Spleen (tissue), 13 donors: ENCODE measurements at places on chromosomes 4 and X. TPM values are rescaled to one million over a fixed set of nuclear protein-coding genes. Genes with fewer than 3 reads are reported as not detected.

DNA sequence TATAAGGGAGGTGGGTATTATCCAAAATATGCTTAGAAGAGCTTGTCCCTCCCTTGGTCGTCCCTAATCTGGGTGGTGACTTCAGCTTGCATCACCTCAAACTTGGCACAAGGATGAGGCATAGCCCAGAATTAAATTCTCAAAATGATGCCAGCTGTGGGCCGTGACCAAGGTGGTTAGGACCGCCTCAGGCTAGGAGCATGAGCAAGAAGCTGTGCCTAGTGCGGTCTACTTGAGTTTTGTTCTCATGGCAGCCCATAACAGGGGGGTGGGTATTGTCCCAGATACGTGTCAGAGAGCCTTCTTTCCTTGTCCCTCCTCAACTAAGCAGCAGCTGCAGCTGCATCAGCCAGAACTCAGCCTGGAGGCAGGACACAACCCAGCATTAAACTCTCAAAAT, 2620.0 kb downstream of the PCDH7 start:
- no peak overlapping the region for H3K4me3 ChIP-seq
- H3K27ac ChIP-seq, result no peak overlapping the region
- no peaks in the 10 kb centered on the region for H3K4me1 ChIP-seq
- H3K27me3 ChIP-seq, result no peaks in the 10 kb centered on the region

- no peak for DNase-seq
- H3K36me3 ChIP-seq, result no peaks in the 10 kb centered on the region
- H3K4me3 ChIP-seq, result no peak overlapping the region
- no peak overlapping the region for H3K27ac ChIP-seq
- no peaks in the 10 kb centered on the region for H3K4me1 ChIP-seq
Measured at GRCh38 chrX:9897761-9898161, 69.4 kb upstream of the CLDN34 start.

HSFX4 gene
- total RNA-seq, result not detected

DNA sequence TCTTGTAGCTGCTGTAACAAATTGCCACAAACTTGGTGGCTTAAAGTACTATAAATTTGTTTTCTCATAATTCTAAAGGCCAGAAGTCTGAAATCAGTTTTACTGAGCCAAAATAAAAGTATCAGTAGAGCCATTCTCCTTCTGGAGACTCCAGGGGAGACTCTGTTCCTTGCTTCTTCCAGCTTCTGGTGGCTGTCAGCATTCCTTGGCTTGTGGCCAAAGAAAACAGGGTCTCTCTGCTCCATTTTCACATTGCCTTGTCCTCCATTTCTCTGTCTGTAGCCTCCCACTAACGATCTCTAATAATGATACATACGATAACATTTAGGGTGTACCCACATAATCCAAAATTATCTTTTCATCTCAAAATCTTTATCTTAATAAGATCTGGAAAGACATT, 200.4 kb downstream of the MAB21L2 start:
- no peaks in the 10 kb centered on the region for H3K36me3 ChIP-seq
- no peaks in the 10 kb centered on the region for H3K27me3 ChIP-seq
- H3K27ac ChIP-seq, result no peak overlapping the region
- no peaks in the 10 kb centered on the region for H3K4me1 ChIP-seq
- no peak for DNase-seq

- H3K4me3 ChIP-seq, result no peak overlapping the region
- peaks cover 86% of the 10 kb centered on the region for H3K4me1 ChIP-seq
- H3K36me3 ChIP-seq, result no peaks in the 10 kb centered on the region
- H3K27ac ChIP-seq, result peak overlapping the region; percentile 91
- H3K27me3 ChIP-seq, result no peaks in the 10 kb centered on the region
Measured at GRCh38 chrX:119687661-119688413, 5.1 kb downstream of the SEPTIN6 start.

DNA sequence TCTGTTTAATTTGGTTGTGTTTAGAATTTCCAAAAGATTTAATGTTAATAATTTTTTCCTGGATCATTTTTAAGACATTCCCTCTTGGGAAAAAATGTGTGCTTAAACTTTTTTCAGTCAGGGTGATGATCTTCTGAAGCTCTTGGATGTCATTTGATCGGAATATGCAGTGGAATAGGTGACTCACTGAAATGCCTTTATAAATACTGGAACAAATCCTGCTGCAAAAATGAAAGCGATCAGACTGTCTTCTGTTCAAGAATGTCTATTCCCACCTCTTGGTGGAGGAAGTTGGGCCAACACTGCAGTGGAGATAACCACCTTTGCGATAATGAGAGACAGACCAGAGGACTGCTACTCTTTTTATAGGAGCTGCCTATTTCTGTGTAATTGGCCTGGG, 46.7 kb downstream of the LARP1B start:
- no peak for DNase-seq
- H3K4me1 ChIP-seq, result no peaks in the 10 kb centered on the region
- H3K27ac ChIP-seq, result no peak overlapping the region

RBM47 gene
- total RNA-seq, result 164 TPM

DNA sequence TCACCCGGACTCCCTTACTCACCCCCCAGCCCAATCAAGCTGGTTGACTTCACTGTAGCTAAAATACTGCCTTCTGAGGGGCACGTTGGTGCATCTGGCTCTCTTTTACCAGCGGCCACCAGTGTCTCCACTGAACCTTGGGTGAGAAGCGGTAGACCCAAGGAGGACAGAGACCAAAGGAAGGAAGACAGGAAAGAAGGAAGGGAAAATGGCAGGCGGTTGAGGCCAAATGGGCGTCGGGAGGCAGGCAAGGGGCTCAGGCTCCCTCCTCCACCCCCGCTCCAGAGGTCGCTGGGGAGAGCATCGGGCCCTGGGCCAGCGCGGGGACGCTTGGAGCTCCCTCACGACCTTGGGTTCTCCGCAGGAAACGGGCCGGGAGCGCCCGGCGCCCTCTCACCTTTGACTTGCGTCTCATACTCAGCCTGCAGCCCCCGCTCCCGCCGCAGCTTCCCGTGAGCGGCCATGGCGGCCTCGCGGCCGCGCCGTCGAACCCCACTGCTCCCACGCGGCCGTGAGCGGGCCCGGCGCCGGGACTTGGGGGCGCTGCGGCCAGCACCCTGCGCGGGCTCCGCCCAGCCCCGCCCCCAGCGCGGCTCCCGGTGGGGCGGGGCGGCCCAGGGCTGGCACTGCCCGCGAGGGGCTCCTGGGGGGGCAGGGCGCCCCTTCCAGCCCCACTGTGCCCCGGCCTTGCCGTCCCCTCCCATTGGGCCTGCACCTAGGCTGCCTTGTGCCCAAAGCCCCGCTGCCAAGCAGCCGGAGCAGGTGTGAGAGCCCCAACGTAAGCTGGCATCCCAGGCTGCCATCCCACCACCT, at the start of gene ARHGAP4:
TSS of gene ARHGAP4 (minus strand) at position 526 of the 813 bp plus-strand sequence. CDS start at position 464, 62 bp downstream.
- DNase-seq, result peak; percentile 92
- H3K27ac ChIP-seq, result peak within 1 kb of the TSS; percentile 99
- H3K4me3 ChIP-seq, result peak within 1 kb of the TSS; percentile 56
- H3K4me1 ChIP-seq, result peaks cover 91% of the 10 kb centered on the region
- H3K27me3 ChIP-seq, result no peaks in the 10 kb centered on the region
- peaks cover 3% of the 10 kb centered on the region for H3K36me3 ChIP-seq

ADH1C gene
- total RNA-seq, result not detected

ASB5 gene
- not detected for total RNA-seq

GRCh38 chr4:26958925-26959653, 98.4 kb downstream of the STIM2 start:
- no peak overlapping the region for H3K4me3 ChIP-seq
- H3K27ac ChIP-seq, result no peak overlapping the region
- peaks cover 4% of the 10 kb centered on the region for H3K36me3 ChIP-seq
- no peak for DNase-seq
- H3K27me3 ChIP-seq, result no peaks in the 10 kb centered on the region

- peak overlapping the region; percentile 84 for H3K27ac ChIP-seq
- peaks cover 21% of the 10 kb centered on the region for H3K36me3 ChIP-seq
Measured at GRCh38 chrX:130402208-130402684, 459 bp downstream of the RBMX2 start.

CYP2U1 gene
- total RNA-seq, result 10.4 TPM

GRIA3 gene
- 0.32 TPM for total RNA-seq

- H3K4me3 ChIP-seq, result peak overlapping the region; percentile 56
- peak overlapping the region; percentile 90 for H3K27ac ChIP-seq
- H3K36me3 ChIP-seq, result no peaks in the 10 kb centered on the region
- peaks cover 22% of the 10 kb centered on the region for H3K27me3 ChIP-seq
- H3K4me1 ChIP-seq, result peaks cover 43% of the 10 kb centered on the region
Measured at GRCh38 chr4:41213625-41214135, 662 bp downstream of the APBB2 start.

- H3K36me3 ChIP-seq, result no peaks in the 10 kb centered on the region
- peak overlapping the region; percentile 84 for H3K27ac ChIP-seq
- H3K27me3 ChIP-seq, result no peaks in the 10 kb centered on the region
- DNase-seq, result no peak
- H3K4me3 ChIP-seq, result no peak overlapping the region
Measured at GRCh38 chr4:40310225-40310624, 24.9 kb upstream of the CHRNA9 start.

- H3K4me3 ChIP-seq, result no peak overlapping the region
- no peak for DNase-seq
- H3K27ac ChIP-seq, result no peak overlapping the region
Measured at GRCh38 chr4:122623637-122624166, 2.8 kb upstream of the IL21 start.

DNA sequence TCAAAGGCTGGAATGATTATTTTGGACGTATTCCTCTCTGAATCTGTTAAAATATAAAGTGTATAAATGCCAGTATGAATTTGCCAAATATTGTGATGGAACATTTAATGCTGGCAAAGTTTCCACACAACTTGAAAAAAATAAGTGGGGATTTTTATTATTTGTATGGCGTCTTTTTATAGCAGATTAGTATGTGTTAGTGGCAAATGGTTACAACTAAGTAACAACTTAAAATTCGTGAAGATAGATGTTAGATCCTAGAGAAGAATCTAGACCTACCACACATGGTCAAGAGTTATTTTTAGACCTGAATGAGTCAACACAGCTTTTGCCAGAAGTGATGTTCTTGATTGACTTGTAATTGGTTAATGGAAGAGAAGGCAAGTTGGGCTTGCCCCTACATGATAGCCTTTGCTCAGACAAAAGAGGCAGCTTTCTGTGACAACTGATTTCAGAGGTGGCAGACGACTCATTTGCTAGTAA, 4.8 kb downstream of the CPE start:
- H3K27ac ChIP-seq, result no peak overlapping the region
- H3K4me1 ChIP-seq, result peaks cover 9% of the 10 kb centered on the region
- DNase-seq, result no peak
- H3K4me3 ChIP-seq, result no peak overlapping the region
- H3K36me3 ChIP-seq, result no peaks in the 10 kb centered on the region

RNF175 gene
- total RNA-seq, result not detected

PGM2 gene
- total RNA-seq, result 43.7 TPM

DNA sequence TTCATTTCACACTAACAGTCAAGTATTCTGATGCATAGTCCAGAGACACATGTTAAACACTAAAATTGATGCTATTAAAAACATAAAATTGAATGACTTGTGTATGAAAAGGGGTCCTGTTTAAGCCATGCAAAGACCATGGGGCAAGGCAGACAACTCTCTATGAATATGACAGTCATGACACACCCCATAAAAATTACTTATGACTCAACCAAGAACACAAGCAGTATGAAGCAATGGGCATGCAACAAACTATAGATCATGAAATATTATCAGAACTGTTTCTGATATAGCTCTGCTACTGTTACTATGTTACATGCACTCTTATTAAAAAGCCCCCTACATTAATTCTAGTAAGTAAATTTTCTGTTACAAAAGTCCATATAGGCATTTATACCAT, 57.5 kb upstream of the ZCCHC13 start:
- no peaks in the 10 kb centered on the region for H3K27me3 ChIP-seq
- no peaks in the 10 kb centered on the region for H3K36me3 ChIP-seq
- H3K4me1 ChIP-seq, result peaks cover 13% of the 10 kb centered on the region
- DNase-seq, result no peak
- no peak overlapping the region for H3K4me3 ChIP-seq

GRCh38 chrX:57951666-57952319, 41.5 kb upstream of the ZXDA start:
- H3K36me3 ChIP-seq, result no peaks in the 10 kb centered on the region
- H3K27ac ChIP-seq, result peak overlapping the region; percentile 74
- DNase-seq, result peak; percentile 77

DNA sequence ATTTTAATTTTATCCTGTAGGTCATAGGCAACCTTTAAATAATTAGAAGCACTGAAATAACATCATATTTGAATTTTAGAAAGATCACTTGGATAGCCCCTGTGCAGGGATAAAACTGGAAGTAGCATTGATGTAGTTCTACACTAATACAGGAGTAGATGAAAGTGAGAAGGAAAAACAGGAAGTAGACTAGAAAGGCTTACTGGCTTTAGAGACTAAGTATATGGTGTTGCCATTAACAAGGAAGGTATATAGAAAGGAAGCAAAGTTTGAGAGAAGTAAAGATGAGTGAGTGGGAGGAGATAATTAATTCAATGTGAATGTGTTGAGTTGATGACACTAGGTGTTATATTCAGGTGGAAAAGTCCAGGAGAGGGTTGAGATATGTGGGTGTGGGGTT, 73.1 kb upstream of the EPGN start:
- no peaks in the 10 kb centered on the region for H3K36me3 ChIP-seq
- no peaks in the 10 kb centered on the region for H3K4me1 ChIP-seq
- no peak overlapping the region for H3K27ac ChIP-seq

GRCh38 chr4:96012687-96013086, 172.8 kb downstream of the PDHA2 start:
- H3K4me3 ChIP-seq, result no peak overlapping the region
- DNase-seq, result no peak

POF1B gene
- 4.5 TPM for total RNA-seq

EXOC1 gene
- 46.2 TPM for total RNA-seq

BCORL1 gene
- total RNA-seq, result 16.6 TPM

DNA sequence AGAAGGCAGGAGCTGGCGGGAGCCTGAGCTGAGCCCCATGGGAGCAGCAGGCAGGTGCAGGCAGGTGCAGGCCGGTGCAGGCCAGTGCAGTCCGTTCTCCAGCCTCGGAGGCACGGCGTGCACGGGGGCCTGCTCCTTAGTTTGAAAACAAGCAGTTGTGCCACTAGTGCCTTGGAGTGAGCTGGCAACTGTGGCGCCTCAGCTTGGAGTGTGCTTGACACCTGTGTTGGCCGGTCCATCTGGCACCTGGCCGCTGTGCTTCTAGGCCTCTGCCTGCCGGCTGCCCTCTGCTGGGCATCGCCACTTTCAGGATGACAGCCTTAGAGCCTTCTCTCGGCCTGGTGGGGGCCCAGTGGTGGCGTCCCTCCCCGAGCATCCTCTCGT, 47.9 kb downstream of the RGS12 start:
- no peak for DNase-seq
- no peaks in the 10 kb centered on the region for H3K4me1 ChIP-seq
- no peaks in the 10 kb centered on the region for H3K36me3 ChIP-seq

GRCh38 chr4:177483271-177483670, 41.0 kb upstream of the AGA start:
- H3K4me1 ChIP-seq, result no peaks in the 10 kb centered on the region
- H3K4me3 ChIP-seq, result no peak overlapping the region
- DNase-seq, result no peak
- H3K27me3 ChIP-seq, result no peaks in the 10 kb centered on the region

DNA sequence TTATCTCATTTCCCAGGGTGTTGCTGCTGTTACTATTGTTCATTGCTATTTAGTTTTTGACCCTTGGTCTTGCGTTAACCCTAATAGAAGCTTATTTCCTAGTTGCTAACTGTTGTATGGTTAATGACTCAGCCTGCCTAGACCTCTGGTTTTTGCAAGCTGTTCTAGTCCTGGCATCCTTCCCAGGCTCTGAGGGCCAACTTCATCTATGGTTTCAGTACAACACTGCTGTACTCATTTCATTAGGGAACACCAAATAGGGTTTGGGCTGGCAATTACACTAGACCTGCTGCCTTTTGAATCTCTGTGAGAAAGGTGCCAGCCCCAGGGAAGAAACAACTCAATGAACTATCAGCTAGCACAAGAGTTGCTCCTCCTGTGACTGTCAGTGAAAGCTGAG, 59.6 kb downstream of the DCX start:
- no peaks in the 10 kb centered on the region for H3K36me3 ChIP-seq
- H3K4me1 ChIP-seq, result no peaks in the 10 kb centered on the region
- no peak for DNase-seq
- H3K27me3 ChIP-seq, result no peaks in the 10 kb centered on the region
